ENCODE measurements at places on chromosomes 12 and 14. TPM values are rescaled to one million over a fixed set of nuclear protein-coding genes. Genes with fewer than 3 reads are reported as not detected.

GRCh38 chr12:93813972-93814821, 137.0 kb downstream of the CRADD start:
- DNase-seq: peak; percentile 80

ERP27 gene
- 0.88 TPM for total RNA-seq

GRCh38 chr12:108629824-108630476, 3.7 kb downstream of the SELPLG start:
- no peak for DNase-seq

DNA sequence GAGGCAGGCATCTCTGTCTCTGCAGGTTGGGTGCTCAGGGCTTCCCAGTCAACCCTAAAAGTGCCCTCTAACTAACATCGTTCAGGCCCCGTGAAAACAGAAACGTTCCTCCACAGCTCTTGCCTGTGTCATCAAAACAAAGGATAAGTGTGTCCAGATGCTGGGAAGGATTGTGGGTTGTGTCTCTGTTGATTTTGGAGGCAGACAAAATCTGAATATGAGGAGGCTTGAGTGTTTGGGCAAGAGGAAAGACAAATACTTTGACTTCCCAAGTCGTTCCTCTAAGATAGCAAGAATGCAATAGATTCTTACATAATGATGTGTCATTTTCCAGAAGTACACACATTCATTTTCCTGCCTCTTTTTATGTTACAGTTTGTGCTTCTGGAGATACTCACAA, 52.9 kb downstream of the SERPINA3 start:
- DNase-seq: no peak

RIPK3 gene
- total RNA-seq: 20.6 TPM

CEBPE gene
- not detected for total RNA-seq

ASPG gene
- total RNA-seq: 24.0 TPM
